ENCODE measurements at places on chromosomes 5 and 9.

DNA sequence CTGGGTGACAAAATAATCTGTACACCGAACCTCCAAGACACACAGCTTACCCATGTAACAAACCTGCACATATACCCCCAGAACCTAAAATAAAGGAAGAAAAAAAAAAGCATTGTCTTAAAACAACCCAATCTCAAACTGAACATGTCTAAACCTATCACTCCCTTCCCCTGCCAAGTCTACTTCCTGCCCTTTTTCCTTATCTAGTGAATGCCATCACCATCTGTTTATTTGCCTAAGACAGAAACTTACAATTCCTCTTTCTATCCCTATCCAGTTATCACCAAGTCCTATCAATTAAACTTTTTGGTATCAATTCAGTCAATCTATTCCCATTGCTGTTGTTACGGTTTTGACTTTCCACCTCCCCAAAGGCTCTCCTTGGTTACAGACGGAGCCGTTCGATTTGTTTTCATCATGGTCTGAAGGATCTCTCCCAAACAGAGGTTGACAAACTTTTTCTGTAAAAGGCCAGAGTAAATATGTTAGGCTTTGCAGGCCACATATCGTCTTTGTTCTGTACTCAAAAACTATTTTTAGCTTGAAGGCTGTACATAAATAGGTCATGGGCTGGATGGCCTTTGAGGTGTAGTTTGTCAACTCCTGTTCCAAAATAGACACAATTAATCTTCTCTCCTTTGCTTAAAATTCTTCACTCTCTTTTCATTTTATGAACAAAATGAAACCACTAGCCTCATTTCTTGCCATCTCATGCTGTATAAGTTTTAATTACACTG is 12.1 kb downstream of the NOL8 start:
- no peak for DNase-seq

DNA sequence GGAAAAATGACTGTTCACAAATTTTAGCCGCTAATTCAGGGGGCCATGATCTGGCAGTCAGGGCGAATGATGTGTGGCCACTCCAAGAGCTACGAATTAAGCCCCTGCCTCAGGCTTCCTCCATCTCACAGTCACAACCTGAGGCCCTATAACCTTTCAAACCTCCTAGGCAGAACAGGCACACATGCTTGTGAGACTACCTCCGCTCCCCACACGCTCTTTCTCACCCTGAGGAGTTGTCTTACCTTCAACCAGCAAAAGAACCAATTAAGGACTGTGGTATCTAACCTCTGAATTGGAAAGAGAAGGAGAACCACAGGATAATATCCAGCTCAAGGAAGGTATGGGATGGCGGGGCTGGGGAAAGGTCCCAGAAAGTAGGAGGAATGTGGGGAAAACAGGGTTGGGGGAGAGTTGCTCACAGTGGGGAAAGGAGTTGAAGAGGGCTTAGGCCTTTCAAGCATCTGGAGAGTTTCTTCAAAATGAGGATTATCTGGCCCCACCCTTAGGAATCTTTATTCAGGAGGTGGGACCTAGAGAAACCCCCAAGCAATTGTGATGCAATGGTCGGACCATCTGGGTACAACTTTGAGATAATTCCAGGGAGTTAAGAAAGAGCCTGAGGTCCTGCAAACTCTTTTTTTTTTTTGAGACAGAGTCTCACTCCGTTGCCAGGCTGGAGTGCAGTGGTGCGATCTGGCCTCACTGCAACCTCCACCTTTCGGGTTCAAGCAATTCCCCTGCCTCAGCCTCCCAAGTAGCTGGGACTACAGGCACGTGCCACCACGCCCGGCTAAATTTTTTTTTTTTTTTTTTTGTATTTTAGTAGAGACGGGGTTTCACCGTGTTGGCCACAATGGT is 5.5 kb downstream of the PCDH1 start:
- DNase-seq, result no peak

DNA sequence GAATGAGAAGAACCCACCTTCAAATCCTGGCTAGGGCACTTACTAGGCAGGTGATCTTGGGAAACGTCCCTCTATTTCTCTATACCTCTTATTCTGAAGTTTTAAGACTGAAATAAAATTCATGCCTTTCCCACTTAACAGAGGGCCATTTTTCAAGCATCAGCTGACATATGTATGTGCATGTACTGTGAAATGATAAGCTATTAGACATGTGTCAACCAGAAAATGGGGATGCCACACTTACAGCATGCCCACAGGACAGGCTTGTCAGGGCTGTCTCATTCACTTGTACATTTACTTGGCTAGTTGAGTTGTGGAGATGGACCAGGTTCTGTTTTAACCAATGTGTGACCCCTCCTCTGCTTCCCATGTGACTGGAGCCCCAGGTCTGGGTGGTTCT is 78.5 kb downstream of the C9orf152 start:
- DNase-seq, result no peak

- no peak for DNase-seq
These were observed 150.4 kb downstream of the C5orf15 start for GRCh38 chr5:133818031-133818431.

DNA sequence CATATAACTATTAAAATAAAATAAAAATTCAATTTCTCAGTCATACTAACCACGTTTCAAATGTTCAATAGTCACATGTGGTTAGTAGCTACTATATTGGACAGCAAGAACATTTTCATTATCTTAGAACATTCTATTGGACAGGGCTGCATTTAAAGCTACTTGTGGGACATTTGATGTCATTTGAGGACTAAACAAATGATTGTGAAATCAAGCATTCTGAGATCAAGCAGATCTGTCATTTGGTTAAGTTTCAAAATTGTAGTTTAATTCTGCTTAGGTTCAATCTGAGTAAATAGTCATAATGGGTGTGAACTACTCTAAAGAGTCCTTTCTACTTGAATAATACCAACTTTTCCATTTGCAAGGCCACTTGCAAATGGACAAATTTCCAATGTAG is 226.9 kb upstream of the C9orf72 start:
- no peak for DNase-seq

GRCh38 chr5:64108674-64109073 is 57.0 kb upstream of the RNF180 start:
- DNase-seq, result no peak

GRCh38 chr5:168654211-168654721 is 75.1 kb upstream of the PANK3 start:
- DNase-seq, result no peak

GRCh38 chr9:93191354-93191660 is 7.4 kb downstream of the WNK2 start:
- DNase-seq, result no peak

GRCh38 chr9:131275332-131276093 is 797 bp downstream of the FAM78A start:
- DNase-seq, result no peak

- no peak for DNase-seq
These were observed 30.1 kb upstream of the LPAR1 start for GRCh38 chr9:111068383-111068730.

GRCh38 chr5:1465966-1466471 is 20.8 kb upstream of the SLC6A3 start:
- DNase-seq, result no peak

DNA sequence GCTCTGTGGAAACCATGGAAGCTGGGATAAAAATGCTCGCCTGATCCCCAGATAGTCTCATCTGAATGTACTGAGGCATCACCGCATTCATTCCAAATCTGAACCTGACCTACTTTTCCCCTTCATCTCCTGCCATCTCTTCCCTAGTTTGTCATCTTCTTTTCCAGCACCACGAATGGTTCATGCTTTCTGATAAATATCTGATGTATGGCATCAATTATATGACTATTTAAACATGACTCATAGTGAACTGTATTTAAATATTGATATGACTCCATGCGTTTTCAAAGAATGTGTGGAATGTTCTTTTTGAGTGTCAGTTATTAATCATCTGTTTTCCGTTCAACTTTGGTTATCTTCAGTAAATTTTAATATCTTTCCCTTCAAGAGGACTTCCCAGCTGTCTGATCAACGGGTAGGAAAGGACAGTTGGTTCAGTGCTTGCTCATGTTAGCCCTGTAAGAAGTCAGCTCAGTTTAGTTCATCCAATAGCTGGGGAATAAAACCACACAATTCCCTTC is 21.1 kb downstream of the BASP1 start:
- DNase-seq, result no peak

- DNase-seq, result no peak
These were observed 17.4 kb downstream of the ENC1 start for GRCh38 chr5:74623006-74623611.

GRCh38 chr5:158599157-158599556 is 500.6 kb downstream of the EBF1 start:
- no peak for DNase-seq

- no peak for DNase-seq
These were observed 26.4 kb upstream of the NFIB start for GRCh38 chr9:14340219-14340873.

DNA sequence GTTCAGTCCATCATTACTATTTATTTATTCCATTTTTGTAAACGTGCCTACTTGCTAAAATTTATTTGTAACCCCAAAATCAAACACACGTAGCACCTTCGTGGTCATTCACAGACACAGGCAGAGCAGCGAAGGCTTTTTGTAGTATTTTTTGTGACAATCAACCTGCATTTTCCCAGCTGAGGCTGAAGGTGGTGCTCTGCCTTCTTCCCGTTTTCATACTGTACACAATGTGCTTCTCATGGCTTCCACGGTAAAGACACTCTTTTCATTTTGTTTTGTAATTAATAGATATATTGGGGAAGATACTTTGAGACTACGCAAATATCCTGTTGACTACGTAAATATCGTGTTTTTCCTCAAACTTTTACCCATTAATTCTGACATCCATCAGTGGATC is 19.4 kb downstream of the DAP start:
- no peak for DNase-seq

DNA sequence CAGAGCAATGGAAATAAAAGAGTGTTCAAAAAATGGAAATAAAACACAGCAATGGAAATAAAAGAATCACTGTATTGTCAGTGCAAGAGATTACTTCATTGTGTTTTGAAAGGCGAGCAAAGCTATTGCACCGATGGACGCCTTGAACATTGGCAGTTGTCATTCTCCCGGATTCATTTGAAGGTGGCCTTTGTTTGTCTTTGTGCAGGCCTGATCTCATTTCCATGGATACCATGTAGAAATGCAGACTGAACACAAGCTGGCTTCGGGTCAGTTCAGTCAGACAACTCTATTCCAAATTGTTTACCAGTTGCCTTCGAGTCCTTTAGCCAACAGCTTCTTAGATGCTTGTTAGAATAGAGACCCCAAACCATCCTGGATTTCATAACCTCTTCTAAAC is 8.3 kb downstream of the ITGA2 start:
- DNase-seq, result no peak

GRCh38 chr5:141001446-141001843 is 35.2 kb downstream of the PCDHAC2 start:
- DNase-seq, result no peak

DNA sequence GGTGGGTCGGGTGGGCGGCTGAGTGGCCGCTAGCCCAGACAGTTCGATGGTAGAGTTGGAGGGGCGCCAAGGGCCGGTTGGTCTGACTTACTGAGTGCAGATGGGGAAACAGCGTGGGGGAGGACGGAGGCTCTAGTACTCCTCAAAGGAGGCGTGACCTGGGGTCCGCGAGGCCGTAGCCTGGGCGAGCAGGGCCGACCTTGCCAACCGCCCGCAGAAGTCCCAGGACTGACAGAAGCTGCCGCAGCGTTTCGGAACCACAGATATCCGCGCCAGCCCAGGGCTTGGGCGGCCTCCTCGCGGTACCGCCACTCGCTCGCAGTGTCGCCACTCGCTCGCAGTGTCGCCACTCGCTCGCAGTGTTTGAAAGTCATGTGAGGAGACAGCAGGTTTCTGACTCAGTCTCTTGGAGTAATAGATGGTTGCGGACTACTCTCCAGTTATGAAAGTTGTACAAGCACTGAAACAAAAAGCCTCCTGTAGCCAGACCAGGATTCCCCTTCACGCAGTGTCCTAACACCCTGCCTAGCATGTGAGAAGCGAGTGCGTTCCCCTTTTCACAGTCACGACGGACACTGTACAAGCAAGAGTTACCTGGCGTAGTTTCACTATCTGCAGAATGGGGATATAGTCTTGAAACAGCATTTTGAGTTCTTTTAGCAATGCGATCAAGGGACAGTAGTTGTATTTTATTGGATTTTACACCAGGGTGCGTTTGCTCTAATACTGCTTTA is 674 bp downstream of the TMEM38B start:
- DNase-seq, result no peak

DNA sequence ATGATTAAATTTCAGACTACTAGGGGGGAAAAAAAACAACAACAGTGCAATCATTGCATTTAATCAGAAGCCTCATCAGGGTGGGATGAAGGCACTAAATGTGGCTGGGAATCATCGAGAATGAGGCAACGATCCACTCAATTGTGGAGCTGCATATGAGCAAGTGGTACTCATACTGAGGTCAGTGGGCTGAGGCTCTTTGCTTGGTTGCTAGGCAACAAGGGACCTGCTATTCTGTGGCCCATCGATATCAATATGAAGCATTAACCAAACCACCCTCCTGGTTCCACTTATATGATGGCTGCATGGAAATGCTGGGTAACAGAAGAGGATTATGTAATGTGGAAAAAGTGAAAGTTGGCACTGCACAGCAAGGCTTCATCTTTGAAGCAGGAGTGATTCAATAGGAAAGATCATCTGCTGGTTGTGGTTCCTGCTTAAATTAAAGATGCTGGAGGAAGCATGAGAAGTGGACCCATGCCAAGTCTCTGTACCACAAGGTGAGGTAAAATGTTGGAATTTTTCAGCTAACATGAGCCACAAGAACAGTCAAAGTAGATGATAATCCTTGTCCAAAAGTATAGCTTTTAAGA is 159.8 kb upstream of the HMHB1 start:
- no peak for DNase-seq
